ENCODE measurements at places on chromosomes 12 and 14. TPM values are rescaled to one million over a fixed set of nuclear protein-coding genes. Genes with fewer than 3 reads are reported as not detected.

Gene SRGAP1
- total RNA-seq, result 1.1 TPM

Gene TCL1B
- not detected for total RNA-seq

Gene LRRC10
- not detected for total RNA-seq

Gene CCDC88C
- total RNA-seq, result 4.1 TPM

Gene FGF23
- 0.25 TPM for total RNA-seq

Gene NFE2
- 0.68 TPM for total RNA-seq

Gene TMEM260
- total RNA-seq, result 11.3 TPM

Gene ADGRD1
- total RNA-seq, result 11.6 TPM

Gene B3GNT4
- not detected for total RNA-seq

Gene SLC7A8
- 6.7 TPM for total RNA-seq

Gene C1S
- 1,760 TPM for total RNA-seq

Gene NTS
- total RNA-seq, result 0.20 TPM

Gene TIMELESS
- 8.6 TPM for total RNA-seq

Gene B4GALNT1
- total RNA-seq, result 0.60 TPM

Data from left lobe of liver (tissue), 2 donors.